ENCODE measurements at places on chromosomes 3 and 15.

DNA sequence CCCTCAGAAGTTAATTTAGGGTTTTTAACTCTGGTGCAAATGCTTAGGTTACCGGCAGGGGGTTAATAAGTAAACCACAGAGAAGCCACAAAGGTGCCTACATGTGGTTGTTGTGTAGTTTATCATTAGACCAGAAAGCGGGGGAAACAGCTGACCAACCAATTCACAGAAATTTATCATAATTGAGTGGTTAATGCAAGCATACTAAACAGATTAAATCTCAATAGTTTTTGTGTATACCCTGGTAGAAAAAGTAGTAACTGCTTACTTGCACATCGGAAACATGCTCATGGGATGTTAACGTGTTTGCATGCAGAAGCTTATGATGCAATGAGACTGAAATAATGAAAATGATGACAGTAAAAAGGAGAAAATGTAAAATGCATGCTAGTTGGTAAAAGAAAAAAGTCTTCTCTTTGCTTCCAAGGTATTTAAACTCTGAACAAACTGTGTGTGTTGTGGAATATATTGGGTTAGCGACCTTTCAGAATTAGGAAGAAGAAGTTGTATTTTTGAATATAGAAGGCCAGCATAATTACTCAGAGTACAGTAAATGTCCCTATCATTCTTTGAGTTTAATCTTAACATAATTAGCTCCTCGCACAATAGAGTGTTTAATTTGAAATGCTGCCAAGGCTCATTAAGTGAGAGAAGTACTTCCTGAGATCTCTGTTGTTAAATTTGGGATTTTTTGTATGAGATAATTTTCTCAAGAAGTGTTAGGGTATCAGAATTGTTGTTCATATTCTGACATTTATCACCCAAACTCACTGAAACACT lies 316.2 kb downstream of the PTPRG start:
- no peak for DNase-seq

GRCh38 chr3:146339349-146339748 lies 88.4 kb upstream of the PLSCR4 start:
- no peak for DNase-seq

GRCh38 chr3:170149016-170149415 lies 32.5 kb downstream of the PHC3 start:
- DNase-seq, result no peak

GRCh38 chr3:10580426-10580825 lies 75.0 kb upstream of the ATP2B2 start:
- DNase-seq, result no peak

- no peak for DNase-seq
Observed at GRCh38 chr3:159001711-159002110, 199.9 kb downstream of the MFSD1 start.

All from stimulated activated CD8-positive, alpha-beta memory T cell treated with anti-CD3 and anti-CD28 coated beads, Interleukin-4, amount 100 ng/mL, for 1 hour (primary cell).